ENCODE measurements at places on chromosomes 6 and 20.

DNA sequence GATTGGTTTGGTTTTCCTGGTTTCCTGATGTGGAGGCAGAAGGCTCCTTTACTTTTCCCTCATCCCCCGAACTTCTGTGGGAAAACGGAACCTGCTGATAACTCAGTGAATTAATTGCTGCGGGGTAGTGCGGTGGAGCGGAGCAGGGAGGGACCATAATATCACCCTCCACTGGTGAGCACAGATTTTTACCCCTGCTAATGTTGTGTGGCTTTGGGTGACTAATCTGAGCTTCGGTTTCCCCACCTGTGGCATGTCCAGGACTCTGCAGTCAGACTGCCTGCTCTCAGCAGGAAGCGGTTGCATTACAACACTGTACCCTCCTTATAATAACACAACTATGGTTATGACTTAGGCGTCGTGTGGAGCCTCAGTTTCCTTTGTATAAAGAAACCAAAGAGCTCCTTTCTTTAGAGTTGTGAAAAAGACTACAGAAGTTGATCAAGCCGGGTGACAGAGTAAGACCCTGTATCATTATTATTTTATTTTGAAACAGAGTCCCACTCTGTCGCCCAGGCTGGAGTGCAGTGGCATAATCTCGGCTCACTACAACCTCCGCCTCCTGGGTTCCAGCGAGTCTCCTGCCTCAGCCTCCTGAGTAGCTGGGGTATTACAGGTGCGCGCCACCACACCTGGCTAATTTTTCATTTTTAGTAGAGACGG lies 2.2 kb upstream of the ID1 start:
- DNase-seq: no peak

DNA sequence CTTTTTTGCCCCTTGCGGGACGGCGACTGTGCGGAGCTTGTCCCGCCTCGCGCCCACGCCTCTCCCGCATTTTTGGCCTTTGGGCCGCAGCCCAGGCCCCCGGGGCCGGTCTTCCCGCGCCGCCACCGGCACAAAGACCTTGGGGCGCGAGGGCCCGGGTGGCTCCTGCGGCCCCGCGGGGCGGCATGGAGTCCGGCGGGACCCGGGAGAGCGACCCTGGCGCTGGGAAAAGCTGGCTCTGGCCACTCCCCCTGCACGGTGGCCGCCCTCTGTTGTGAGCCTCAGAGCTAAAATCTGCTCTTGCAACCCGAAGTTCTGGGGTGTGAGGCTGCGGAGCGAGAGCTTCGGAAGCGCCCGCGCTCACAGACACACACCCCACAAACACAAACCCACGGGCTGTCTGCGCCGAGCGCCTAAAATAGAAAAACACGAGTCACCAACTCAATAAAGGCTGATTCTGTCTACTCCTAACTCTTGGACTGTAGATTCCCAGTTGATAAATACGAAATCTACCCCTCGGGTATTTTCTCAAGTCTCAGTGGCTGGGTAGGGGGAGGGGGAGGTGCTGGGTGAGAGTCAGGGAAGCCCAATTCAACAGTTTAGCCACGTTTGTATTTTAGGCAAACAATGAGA lies 496 bp upstream of the BEND3 start:
- DNase-seq: no peak

DNA sequence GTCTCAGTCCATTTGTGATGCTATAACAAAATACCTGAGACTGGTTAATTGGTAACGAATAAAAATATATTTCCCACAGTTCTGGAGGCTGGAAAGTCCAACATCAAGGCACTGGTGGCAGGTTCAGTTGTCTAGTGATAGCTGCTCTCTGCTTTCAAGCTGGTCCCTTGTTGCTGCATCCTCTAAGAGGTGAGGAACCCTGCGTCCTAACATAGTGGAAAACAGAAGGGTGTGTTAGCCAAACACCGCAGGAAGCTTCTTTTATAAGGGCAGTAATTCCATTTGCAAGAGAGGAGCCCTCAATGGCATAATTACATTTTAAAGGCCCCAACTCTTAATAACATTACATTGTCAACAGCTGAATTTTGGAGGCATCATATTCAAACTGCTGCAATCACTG lies 372.7 kb downstream of the ADGRB3 start:
- no peak for DNase-seq

- no peak for DNase-seq
These were observed 215.1 kb downstream of the TBXT start for GRCh38 chr6:165952514-165952913.

GRCh38 chr6:38034274-38034914 lies 214.9 kb downstream of the ZFAND3 start:
- DNase-seq: no peak

GRCh38 chr20:53918949-53919361 lies 151.4 kb downstream of the BCAS1 start:
- DNase-seq: no peak

GRCh38 chr6:37934276-37934675 lies 114.7 kb downstream of the ZFAND3 start:
- DNase-seq: no peak

- DNase-seq: no peak
These were observed at the start of gene SIRPB2 for GRCh38 chr20:1491281-1491840. Gene SIRPB2 (minus strand): TSS chr20:1491420. CDS start chr20:1491359, 61 bp downstream.

DNA sequence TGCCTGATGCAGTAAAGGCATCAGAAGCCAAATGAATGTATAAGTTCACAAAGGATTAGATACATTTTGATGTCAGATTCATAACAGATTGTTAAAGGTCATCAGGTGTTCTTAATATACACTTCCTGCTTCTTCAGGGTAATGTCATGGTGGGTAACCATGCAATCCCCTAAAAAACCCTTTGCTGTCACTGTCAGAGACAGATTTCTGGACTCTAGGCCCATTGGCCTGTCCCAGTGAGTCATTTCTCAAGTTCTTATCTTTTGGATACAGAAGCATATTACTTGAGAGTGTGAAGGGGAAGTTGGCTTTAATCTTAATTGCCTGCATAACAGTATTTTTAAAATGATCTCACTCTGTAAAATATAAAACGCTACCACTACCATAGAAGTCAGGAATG lies 895.6 kb upstream of the MAP3K7 start:
- DNase-seq: no peak

DNA sequence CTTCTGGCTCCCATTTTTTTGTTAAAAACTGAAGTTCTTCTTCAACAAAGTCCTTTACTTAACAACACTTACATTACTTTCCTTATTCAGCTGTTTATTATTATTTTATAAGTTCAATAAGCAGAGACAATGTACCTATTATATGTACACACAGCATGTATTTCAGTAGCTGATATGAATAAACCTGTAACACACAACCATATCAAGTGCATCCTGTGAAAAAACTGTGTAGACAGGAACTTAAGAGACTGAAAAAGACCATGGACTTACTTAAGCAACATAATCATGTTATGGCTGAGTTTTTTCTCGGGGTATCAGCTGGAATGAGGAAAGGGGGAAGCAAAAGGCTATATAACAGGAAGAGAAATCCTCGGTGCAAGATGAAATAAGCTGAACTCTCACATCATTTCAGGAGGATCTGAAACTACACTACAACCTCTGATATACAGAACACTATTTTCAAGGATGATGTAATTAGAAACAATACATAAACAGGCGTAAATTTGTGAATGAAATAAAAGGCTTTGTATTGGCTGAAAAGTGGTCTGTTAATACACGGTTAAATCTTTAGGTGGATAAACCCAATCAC lies 70.9 kb downstream of the REV3L start:
- no peak for DNase-seq

DNA sequence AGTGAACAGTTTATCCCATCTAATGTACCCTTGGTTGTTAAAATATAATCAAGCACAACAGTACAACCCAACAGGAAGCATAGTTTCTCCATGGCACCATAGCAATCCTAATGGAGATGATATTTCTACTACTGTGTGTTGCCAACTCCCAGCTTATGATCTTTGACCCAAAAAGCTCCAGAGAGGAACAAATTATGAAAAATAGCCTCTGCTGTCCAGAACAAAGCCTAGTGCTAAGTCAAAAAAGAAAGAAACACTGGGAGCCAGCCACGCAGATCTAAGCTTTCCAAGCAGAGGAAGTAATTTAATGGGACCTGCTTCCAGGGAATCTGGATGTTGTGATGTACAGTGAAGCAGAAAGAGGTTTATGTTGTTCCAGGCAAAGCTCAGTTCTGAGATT lies 52.2 kb upstream of the TASP1 start:
- DNase-seq: no peak

DNA sequence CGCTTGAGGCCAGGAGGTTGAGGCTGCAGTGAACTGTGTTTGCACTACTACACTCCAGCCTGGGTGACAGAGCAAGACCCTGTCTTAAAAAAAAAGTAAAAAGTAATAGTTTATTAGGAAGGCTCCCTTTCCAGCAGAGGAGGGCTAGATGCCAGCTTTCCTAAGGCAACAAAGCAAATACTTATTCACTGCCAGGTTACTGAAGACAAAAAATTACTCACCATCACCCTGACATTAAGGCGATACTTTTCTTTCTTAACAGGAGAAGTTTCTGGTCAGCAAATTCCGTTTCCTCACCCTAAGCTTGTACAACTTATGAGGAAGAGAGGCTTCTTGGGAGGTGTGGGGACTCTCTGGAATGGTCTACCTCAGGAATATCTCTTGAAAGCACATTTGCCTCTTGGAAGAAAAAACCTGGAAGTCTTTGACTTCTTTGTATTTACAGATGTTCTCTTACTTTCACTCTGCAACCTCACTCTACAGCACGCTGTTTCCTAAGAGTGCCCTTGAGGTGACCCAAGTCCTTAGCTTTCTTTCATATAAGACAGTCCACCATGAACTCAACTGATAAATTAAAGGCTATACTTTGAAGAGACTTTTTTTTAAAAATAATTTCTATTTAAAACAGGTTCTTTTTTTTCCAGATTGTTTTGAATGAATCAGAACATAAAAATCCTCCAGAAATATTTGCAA lies 52.9 kb upstream of the TRAF3IP2 start:
- DNase-seq: no peak

DNA sequence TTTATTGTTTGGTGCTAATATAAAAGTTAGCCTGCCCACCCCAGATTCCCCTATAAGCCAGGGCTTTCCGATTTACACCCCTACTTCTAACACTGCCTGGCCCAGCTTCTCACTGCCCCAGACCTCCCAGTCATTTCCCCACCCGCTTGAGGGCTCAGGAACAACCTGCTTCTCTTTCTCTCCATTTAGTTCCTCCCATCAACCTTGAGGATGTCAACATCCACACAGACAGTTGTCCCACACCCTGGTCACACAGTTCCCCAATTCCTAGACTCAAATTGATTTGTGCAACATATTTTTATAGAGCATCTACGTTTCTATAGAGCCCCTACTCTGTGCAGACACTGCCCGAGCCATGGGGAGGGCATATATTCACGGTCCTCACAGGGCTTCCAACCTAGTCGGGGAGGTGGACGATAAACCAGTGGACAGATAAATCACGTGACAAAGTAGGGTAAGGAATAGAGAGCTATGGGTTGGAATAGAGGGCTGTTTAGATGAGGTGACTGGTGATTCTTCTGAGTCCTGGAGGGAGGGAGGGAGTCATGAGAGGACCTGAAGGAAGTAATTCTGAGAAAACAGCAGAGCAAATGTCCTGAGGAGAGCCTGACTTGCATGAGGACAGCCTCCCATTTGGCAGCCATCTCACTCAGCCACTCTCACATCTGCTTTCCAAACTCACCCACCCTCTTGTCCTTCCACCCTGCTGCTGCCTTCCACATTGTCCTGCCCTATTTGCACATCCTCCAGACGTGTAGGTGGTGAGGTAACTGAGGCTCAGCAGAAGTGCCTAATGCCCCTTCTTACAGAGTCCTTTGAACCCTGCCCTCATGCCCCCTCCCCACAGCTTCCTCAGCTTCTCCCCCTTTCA lies 6.3 kb downstream of the GABRR2 start:
- DNase-seq: no peak

DNA sequence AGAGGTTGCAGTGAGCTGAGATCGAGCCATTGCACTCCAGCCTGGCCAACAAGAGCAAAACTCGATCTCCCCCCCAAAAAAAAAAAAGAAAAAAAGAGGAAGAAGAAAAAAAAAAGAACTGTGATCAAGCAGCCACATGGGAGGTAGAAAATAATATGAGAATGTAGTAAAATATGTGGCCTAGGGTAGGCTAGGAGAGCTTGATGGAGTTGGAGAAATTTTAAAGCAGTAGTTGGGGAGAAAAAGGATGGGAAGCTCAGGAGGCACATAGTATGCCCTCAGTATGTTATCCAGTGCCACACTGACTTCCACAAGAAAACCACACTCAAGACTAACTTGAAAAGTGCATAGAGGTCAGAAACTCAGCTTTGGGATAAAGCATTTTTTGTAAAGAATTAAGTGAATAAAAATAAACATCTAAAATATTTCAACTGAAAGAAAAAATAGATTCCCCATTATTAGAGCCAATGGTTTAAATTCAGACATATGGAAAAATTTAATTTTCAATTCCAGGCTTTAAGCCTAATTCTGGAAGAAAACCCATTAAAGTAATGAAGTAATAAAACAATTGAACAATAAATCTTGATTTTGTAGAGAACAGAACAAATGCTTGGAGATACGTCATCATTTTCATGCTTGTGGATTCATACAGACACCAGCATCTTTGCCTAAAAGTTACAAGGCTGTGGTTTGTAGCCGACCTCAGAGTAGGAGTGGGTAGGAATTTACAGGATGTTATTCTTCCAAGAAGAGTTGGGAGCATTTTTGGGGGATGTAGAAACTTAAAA lies 34.7 kb downstream of the PLEKHG1 start:
- DNase-seq: no peak

Measured in amniotic stem cell (primary cell).